ENCODE measurements at places on chromosomes 3 and 15.

DNA sequence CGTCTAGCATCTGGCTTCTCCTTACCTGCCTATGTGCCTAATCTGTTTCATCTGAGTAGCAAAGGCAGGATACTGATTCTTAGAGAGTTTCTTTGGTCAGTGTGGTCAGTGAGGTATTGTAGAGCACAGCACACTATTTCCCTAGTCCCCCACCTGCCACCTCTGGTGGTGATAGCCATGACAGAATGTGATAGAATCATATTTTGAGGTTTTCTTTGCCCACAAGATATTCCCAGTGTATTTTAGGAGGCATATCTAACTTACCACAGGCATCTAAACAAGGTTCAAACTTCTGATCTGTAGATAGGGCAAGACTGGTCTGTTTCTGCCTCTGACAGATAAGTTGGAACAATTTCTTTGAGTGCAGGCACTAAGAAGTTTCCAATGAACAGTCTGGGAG lies 188.0 kb downstream of the SOX2 start:
- no peak for DNase-seq

DNA sequence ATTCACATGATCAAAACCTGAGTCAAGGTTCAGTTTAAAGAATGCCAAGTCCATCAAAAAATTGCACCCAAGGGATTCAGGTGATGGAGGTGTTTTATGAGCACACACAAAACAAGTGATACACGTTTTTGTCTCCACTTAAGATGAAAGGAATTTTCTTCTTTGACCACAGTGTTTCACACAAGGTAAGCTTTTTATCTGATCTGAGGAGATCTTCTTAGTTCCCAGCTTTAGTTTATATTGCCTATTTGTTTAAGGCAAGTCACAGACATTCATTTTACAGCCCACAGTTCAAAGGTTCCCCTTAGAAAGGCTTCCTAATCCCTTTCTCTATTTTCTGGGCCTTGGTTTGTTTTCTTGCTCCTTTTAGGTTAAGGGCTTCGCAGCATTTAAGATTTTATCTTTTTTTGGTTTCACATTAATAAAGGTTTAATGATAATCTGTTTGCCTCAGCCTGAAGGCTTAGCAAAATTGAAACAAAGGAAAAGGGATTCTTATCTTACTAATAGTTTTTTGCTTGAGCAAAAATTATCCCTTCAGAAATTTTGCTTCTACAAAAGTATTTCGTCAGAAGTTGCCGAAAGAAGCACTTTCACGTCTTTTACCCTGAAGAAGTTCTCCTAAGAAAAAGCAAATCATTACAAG lies 420.5 kb upstream of the NAALADL2 start:
- no peak for DNase-seq

- no peak for DNase-seq
Measured at GRCh38 chr15:56369234-56369633, 4.0 kb downstream of the TEX9 start.

GRCh38 chr3:86787091-86787490 lies 203.9 kb downstream of the VGLL3 start:
- no peak for DNase-seq

DNA sequence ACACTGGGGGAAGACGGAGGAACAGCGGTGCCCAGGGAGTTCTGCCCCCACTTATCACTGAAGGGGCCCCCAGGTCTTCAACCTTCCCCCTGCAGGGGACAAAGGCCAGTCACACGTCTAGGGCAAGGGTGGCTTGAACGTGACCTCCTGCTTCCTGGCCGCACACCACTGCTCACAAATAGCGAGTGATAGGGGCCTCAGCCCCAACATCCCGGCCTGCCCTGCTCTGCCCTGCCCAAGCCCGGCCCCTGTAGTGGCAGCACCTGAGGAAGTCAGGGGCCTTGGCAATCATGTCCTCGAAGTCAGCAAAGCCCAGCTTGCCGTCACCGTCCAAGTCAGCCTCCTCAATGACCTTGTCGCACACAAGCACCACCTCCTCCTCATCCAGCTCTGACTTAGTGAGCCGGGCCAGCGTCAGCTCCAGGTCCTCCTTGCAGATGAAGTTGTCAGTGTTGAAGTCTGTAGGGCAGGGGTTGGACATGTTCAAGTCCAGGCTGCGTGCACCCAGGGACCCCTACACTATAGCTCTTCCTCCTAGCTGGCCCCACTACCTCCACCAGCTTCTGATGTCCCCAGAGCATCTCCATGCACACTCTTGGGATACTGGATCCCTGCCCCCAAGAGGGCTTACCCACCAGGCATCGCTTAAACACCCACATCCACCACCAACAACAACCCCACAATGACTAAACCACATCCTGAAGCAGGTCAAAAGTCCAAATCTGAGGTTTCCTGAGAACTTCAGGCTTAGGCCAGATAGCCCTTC lies 13.3 kb downstream of the SH2D7 start:
- DNase-seq: no peak

- no peak for DNase-seq
Measured at GRCh38 chr15:69561071-69561784, 108.6 kb downstream of the RPLP1 start.

DNA sequence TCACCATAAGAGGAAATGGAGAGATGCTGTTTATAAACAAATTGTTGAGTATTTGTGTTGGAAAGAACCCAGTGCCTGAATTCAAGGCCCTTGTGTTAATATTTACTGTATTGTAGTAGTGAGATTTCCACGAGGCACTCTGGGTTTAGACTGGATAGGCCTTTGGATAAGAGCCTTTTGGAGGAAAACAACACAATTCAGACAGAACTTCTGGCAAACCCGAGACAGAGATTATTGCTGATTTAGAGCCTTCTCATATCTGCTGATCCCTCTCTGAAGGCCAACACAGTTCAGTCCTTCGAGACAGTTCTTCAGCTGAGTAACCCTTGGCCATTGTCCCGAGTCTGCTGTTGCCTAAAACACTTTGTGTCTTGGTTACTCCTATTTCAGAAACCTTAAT lies 55.7 kb downstream of the LMCD1 start:
- no peak for DNase-seq

GRCh38 chr3:197312431-197312830 lies 14.0 kb upstream of the DLG1 start:
- no peak for DNase-seq

Data from stimulated activated CD4-positive, alpha-beta T cell treated with anti-CD3 and anti-CD28 coated beads, TNF-alpha, amount 100 ng/mL, for 1 hour (primary cell).